ENCODE measurements at places on chromosomes 7 and 10.

GRCh38 chr10:126634911-126635310 is 35.6 kb downstream of the C10orf90 start:
- no peak for DNase-seq

GRCh38 chr10:19416164-19416563 is 367.6 kb downstream of the MALRD1 start:
- no peak for DNase-seq

GRCh38 chr10:7153750-7154149 is 257.1 kb downstream of the SFMBT2 start:
- DNase-seq, result peak; percentile 43

DNA sequence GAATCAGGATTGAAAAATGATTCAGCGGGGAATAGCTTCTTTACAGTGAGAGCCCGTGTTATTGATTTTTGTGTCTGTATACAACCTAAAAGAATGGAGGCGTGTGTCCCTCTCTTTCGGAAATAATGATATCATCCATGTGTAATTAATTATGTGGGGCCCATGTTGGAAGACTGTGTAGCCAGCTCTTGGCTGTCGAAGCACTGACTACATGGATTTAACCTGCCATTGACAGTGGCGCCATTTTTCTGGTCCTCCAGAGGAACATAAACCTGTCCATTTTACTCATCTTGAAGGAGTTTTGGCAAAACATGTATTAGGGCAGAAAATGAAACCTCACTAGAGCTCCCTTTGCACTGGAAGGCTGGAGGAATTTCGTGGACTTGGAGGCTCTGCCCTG is 119.6 kb downstream of the ITIH5 start:
- no peak for DNase-seq

GRCh38 chr7:158246272-158246959 is 341.2 kb downstream of the PTPRN2 start:
- no peak for DNase-seq

GRCh38 chr10:31910016-31910415 is 18.6 kb downstream of the ARHGAP12 start:
- DNase-seq, result no peak

- peak; percentile 84 for DNase-seq
Measured at GRCh38 chr10:16777473-16778370, 39.5 kb downstream of the RSU1 start.

GRCh38 chr10:131654471-131655087 is 246.2 kb upstream of the PPP2R2D start:
- no peak for DNase-seq

GRCh38 chr10:48439581-48440041 is 133.1 kb downstream of the MAPK8 start:
- DNase-seq, result peak; percentile 34

DNA sequence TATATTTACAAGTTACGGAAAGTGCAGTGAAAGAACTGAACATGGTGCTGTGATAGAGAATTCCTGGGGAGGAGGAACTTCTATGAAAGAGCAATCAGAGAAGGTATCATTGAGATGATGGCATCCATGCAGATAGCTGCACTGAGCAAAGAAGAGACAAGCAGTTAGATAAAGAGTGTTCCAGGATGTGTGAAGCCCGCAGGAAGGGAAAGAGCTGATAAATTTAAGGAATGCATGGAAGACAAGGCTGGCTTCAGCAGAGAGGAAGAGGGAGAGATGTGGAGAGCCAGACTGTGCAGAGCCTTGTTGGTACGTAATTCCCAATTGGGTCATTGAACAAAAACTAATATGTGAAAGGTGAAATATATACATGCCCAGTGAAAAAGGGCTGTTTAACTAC is 538.9 kb downstream of the INHBA start:
- no peak for DNase-seq

- no peak for DNase-seq
Measured at GRCh38 chr7:66974986-66975590, 20.3 kb downstream of the SBDS start.

DNA sequence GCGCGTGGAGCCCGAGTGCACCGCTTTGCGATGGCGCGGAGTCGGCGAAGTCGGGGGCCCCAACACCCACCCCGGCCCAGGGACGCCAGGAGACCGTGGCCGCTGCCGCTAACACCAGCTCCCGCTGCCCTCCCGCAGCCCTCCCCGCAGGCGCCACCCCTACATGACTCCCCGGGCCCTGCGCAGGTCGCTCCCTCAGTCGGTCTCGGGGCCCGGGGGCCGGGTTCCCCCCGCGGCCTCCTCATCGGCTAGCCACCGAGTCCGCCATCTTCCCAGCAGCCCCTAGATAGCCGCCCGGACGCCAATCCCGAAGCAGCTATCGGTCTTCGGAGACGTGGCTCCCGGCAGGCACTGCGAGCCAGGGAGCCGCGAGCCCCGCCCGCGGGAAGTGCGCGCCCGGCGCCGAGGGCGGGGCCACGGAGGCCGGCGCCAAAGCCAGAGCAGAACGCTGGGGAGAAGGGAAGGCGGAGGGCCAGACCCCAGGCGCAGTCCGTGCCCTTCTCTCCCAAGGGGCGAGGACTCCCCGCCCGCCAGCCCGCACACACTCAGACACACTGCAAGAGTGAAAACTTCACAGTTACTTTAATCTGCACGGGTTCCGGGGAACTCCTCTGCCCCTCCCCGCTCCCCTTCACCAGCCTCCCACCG is at the start of gene FASTK:
Gene FASTK (minus strand): TSS at position 288 of the 648 bp plus-strand sequence. CDS start 43 bp downstream, at position 245.
- DNase-seq, result peak; percentile 89

- DNase-seq, result peak; percentile 95
Measured at GRCh38 chr10:109894516-109894915, 28.8 kb downstream of the XPNPEP1 start.
